ENCODE measurements at places on chromosomes 11 and 22.
A peak's percentile ranks its signal among the peaks of the same experiment; 100 is the strongest.

- no peak for DNase-seq
Measured at GRCh38 chr11:64501500-64502427, 89.3 kb upstream of the SLC22A12 start.

GRCh38 chr22:29788339-29789279 lies 21.4 kb downstream of the UQCR10 start:
- no peak for DNase-seq

DNA sequence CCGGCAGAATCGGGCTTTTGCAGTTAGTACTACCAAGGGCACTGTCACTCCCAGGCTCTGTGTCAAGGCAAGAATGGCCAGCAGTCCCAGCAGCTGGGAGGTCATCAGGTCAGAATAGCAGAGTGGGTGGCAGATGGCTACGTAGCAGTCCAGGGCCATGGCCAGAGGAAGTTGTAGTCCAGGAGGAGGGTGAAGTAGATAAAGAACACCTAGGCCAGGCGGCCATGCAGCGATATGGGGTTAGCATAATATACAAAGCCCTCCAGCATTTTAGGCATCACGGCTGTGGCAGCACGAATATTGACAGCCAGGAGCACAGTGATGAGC lies 52.1 kb downstream of the RRM1 start:
- DNase-seq: no peak

DNA sequence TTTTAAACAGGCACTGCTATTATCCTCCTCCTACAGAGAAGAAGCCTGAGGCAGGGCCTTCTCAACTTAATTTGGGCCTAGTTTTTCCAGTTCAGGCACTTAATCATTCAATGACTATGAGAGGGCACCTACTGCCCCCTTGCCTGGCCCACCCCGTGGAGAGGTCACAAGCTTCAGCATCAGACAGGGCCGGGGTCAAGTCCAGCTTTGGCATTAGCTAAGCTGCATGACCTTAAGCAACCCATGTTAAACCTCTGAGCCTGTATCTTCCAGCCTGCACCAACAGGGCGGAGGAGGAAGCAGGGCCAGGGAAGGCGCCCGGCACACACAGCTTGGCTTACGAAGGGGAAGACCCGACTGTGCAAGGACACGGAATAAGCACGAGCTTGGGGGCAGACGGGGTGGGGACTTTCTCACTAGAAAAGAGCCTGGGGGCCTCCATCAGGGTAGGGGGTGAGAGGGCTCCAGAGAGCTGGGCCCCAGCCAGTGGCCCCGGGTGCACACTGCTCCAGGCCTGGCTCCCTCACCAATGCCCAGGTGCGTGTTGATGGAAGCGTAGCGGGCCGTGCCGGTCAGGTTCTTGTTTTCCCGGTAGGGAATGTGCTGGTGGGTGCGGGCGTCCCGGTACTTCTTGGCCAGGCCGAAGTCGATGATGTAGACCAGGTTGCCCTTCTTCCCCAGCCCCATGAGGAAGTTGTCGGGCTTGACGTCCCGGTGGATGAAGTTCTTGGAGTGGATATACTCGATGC lies 16.9 kb downstream of the CSNK1E start:
- no peak for DNase-seq

DNA sequence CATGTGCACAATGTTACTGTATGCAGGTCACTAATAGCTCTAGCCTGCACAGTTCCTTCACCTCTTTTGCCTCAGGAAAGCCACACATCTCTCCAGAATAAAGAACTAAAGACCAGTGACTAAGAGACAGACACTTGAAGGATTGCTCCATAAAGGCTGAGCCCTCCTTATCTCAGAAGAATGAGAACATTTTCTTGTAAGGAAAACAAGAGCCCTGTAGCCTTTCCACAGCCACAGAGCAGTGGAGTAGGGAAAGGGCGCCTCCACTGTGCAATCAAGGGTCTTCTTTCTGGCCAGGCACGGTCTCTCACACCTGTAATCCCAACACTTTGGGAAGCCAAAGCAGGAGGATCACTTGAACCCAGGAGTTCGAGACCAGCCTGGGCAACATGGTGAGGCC lies 202.6 kb upstream of the TMEM45B start:
- DNase-seq: no peak

DNA sequence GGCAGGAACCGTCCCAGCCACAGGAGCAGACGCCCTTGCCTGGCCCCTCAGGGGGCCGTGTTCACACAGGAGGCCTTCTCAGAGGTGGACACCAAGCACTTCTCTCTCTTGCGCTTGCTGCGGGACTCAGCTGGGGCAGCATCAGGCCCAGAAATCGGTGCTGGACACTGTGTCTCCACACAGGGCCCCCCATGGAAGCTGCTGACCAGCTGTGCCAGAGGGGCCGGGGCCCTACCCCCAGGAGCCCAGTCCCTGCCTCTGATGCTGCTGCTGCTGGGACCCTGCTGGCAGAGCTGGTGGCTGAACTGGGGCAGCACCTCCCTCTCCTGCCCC lies 4.0 kb downstream of the PLXNB2 start:
- DNase-seq: no peak

DNA sequence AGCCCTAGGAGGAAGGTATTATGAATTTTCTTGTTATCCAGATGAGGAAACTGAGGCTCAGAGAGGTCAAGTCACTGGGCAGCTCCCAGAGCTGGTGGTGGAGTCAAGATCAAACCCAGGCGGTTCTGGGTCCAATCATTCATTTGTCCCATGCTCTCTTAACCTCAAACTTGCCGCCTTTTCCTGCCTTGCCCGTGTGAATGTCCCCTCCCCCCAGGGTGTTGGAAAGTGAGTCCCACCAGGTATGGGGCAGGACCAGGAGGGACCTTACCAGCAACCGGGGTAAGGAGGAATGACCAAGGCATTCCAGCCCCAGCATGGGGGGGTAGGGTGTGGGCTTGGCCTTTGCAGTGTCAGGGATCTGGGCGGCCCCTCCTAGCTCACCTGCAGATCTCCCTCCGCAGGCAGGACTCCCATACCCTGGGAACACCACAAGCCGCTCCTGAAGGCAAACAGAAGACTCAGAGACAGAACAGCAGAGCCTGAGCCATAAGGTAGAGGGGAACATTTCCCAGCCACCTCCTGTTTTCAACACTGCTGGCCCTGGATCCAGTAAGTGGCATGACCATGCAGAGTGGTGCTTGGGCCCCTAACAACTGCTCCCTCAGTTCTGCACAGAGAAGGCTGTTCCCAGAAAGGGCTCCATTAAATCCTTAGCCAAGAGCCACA lies 41.2 kb upstream of the SYT7 start:
- no peak for DNase-seq

DNA sequence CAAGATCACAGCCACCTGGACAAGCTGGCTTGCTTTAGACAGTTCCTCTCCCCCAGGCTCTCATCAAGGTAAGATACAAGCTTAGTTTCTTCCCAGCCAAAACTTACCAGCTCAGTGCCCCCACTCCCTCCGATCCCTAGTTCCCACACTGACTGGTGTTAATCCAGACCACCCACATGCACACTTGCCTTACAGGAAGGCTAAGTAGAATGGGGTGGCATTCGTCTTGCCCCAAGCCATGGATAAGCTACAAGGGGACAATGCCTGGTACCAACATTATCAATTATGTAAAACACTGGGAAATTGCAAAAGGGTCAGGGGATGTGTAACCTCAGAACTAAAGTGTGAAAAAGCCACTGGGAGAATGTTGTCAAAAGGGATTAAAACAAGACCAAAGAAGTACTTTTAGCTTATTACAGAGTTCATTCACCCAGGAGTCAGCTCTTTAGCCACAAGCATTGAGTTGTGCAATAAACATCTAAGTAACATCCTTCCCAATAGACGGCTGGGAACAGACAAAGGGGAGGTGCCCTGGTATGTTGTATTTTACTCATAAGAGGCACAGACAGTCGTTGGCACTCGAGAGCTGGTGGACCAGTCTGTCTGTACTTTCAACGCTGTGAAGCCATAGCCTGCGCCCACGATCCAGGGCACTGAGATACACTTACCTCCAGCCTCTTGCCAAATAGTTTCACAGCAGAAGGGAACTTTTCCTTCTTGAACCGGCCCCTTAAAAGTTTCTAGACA lies 1.1 kb downstream of the DHCR7 start:
- no peak for DNase-seq

DNA sequence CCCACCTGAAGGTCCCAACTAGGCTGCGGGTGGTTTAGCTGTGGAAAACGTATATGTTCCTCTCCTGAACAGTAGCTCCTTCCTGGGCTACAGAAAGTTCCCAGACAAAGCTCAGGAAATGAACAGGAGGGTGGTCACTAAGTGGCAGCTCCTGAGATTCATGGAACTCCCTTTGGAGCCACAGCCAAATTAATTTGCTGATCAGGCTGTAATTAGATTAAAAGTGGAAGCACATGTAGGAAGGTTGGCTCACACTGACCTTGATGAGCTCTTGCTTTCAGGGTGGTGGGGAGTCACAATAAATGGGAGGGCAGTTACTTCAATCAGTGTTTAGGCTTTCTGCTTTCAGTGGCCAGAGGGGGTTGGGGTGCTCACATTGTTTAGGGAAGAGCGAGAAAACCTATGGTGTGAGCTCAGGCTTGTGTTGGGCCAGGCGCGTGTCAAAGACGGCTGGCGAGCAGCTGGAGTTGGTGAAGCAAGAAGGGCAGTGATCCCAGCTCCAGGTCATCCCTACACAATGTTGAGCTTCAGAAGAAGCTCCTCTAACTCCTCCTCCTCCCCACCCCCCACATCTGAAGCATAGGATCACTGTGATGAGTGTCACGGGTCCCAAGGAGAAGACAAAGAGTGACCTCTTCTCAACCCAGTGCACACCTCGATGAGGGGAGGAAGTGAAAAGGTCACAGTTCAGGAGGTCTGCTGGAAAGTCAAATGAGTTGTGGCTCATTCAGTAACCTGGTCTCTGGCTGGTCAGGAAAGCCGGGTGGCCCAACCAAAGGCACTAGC lies 42.5 kb downstream of the CLPB start:
- no peak for DNase-seq

DNA sequence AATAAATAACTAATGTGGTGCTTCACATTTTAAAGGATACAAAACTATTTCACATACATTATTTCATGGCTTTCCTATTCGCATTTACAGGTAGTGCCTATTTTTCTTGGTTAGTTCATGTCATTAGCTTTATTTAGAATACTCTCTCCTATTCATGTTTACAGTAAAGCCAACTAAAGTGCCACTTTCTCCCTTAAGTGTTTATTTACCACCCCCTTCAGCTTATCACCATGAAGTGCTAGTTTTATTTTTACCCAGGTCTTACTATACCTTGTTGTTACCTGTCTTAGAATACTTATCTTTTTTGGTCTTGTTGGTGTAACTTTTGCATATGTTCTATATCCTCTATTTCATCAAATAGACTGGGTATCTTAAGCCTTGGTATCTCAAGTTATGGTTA lies 715.2 kb upstream of the TENM4 start:
- DNase-seq: no peak

- DNase-seq: no peak
Measured at GRCh38 chr11:8532475-8532874, 61.6 kb downstream of the STK33 start.

DNA sequence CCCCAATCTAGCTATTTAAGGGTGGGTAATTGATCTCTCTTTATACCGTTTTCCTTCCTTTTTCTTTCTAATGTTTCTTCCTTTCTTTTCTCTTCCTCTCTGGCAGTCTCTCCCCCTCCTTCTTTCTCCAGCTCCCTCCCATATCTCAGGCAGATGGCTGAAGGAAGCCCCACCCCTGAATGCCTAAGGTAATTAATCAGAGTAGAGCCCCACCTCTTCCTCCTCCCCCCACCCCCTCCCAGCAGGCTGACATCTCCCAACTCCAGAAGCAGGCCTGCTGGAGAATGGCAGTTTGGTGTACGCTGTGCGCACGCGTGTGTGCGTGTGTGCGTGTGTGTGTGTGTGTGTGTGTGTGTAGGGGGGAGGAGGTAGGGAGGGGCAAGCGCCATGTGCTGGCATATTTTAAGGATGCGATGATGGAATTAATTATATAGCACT lies 122.6 kb downstream of the APOL5 start:
- peak; percentile 38 for DNase-seq

DNA sequence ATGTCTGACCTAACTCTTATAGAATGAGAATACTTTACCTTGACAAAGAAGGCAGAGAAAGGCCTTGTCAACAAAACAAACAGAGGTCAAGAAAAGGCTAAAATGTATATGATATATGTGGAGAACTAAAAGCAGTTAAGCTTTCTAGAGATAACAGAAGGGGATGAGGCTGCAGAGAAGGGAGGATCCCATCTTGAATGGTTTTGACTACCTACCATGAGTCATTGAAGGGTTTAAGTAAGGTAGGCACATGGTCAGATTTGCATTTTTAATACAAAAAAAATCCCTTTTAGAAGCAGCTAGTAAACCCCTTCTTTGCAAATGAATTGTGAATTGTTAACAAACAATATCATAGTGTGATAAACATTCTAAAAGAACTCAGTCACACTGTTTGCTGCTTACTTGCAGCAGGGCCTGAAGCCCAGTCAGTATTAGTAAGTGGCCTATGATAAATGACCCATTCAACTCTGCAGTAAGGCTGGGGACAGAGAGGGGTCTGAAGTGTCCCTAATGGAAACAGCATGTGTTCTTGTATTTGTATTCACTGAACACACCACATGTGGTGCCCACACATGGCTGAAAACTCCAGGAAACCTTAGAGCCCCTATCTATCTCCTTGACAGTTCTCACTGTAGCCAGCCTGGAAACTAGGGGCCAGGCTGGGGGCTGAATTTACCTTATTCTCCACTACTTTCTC lies 328.8 kb upstream of the PITPNB start:
- DNase-seq: no peak

DNA sequence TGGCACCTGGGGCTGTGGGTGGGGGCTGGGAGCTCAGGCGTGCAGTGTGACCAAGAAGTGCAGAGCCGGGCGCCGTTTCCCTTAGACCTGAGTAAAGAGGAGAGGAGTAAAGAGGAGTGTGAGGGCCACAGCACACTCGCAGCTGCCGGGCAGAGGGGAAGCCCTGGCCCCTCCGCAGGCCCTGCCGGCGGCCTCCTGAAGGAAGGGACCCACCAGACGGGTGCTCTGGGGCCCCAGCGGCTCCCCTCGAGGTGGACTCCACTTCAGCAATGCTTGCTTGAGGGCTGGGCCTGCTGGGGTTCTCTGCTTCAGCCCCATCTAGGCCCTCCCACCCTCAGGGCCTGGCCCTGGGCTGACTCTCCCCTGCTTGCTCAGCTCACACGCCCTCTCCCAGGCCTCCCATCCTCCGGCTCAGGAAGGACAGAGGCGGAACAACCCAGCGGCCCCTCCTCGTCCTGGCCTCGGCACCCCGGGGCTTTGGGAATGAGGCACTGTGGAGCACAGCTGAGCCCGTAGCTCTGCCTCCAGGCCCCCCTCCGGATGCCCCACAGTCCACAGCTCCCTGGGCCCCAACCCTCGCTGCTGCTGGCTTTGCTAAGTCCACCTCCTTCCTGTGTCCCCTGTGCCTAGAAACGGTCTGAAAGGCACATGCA lies 1198.7 kb downstream of the BRD1 start:
- no peak for DNase-seq

DNA sequence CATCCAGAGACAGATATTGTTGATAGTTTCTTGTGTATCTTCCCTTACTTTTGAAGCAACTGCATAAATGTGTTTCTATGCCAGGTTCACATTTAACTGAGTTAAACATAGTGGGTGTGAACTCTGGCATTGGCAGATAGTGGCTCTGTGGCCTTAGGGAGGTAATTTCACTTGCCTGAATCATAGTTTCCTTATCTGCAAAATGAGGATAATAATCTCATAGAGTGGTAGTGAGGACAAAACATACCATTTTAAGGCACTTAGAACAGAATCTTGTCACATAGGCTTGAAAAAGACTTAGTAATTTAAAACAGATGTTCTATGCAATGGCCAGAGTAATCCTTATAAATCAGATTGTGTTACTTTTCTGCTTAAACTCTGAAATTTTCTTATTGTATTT lies 56.4 kb upstream of the SYN3 start:
- no peak for DNase-seq

- no peak for DNase-seq
Measured at GRCh38 chr22:46792841-46793261, 30.4 kb downstream of the TBC1D22A start.

GRCh38 chr11:68342459-68343158 lies 30.2 kb downstream of the LRP5 start:
- DNase-seq: no peak

All from anterior cingulate cortex (tissue), 58 donors.